ENCODE measurements at places on chromosomes 5 and 9.

DNA sequence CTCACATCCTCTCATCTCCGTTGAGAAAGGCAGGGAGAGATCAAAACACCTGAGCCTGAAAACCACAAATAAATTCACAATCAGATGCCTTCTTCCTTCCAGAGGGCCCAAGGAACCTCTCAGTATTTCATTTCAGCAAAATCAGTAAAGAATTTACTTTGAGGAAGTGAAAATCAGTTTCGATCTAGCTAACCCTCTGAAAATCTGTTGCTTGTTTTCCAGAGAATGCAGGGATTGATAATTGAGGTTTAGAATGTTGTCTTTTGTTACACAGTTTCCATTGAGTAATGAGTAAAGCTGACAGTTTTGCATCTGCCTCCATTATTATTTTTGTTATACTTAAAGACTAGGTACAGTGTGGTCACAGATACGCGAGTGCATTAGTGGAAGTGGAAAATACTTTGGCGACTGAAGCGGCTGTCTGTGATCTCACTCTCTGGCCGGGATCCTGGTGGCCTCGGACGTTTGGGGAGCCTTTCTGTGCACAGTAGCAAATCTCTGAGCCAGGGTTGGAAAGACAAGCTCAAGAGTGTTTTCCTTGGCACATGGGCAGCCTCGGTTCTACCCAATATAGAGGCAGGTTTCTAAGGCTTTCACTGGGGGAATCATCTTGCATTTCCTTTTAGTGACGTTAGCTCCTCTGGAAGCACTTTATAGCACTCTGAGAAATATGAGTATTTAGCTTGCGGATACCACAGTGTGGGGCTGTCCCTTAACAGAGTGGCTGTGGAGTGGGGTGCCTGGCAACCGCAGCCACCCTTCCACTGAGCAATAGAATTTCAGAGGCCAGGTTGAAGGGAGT is 32.2 kb upstream of the ANGPTL2 start:
- DNase-seq, result no peak
- peaks cover 8% of the 10 kb centered on the region for H3K4me1 ChIP-seq
- H3K27me3 ChIP-seq, result no peaks in the 10 kb centered on the region
- no peak overlapping the region for H3K27ac ChIP-seq
- no peak overlapping the region for H3K4me3 ChIP-seq
- H3K36me3 ChIP-seq, result no peaks in the 10 kb centered on the region

GRCh38 chr9:92641092-92641809 is 28.7 kb downstream of the IPPK start:
- no peak overlapping the region for H3K4me3 ChIP-seq
- no peaks in the 10 kb centered on the region for H3K4me1 ChIP-seq
- H3K36me3 ChIP-seq, result no peaks in the 10 kb centered on the region
- no peaks in the 10 kb centered on the region for H3K27me3 ChIP-seq
- H3K27ac ChIP-seq, result no peak overlapping the region

DNA sequence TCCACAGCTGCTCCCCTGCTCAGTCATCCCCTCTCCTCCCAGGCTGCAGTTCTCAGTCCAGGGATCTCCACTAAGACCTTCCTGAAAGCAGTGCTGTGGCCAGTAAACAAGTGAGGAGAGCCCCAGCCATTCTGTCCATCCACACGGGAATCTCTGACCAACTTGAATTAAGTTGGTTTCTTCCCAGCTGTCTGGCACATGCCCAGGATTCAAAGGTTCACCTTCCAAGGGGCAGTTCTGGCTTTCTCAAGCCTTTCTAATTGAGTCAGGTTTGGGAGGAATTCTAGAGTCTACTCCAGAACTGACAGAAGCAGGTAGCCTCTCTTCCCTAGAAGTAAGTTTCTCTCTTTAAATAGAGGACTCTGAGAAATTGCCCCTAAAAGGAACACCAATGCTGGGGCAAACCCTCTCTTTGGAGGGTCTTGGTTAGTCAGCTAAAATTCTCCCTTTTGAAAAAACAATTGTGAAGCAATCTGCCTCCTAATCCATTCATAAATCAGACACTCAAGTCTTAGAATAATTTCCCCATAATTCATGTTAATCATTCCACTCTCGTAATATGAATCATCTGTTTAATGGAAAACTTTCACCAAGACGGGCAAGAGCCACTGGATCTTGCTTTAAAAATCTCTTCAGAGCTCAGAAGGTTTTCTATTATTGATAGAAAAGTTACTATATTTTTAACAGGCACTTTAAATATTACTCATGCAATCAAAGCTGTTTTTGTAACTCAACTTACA is 133.8 kb downstream of the SPOCK1 start:
- no peak for DNase-seq
- no peak overlapping the region for H3K27ac ChIP-seq
- peaks cover 15% of the 10 kb centered on the region for H3K27me3 ChIP-seq
- H3K4me3 ChIP-seq, result no peak overlapping the region

DNA sequence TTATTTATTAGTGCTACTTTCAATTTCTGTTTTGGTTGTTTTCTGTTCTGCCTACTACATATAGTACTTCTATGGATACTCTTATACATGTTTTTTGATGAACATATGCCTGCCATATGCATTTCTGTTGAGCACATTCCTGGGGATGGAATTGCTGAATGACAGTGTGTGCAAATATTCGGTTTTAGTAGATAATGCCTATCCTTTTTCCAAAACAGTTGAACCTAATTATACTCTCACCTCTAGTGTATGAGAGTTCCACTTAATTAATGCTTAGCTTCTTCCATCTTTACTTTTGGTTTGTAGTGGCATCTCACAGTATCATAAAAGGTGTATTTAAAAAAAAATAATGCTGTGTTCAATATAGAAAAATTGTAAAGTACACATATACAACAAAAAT is 96.8 kb downstream of the ADGRV1 start:
- H3K36me3 ChIP-seq, result no peaks in the 10 kb centered on the region
- no peak for DNase-seq
- no peaks in the 10 kb centered on the region for H3K27me3 ChIP-seq

- no peak within 1 kb of the TSS for H3K27ac ChIP-seq
- no peaks in the 10 kb centered on the region for H3K36me3 ChIP-seq
- no peak within 1 kb of the TSS for H3K4me3 ChIP-seq
- no peaks in the 10 kb centered on the region for H3K4me1 ChIP-seq
Observed at GRCh38 chr5:148335259-148335658, at the start of gene SPINK9. TSS of gene SPINK9 (plus strand) at chr5:148335559. CDS start at chr5:148335614, 55 bp downstream.

- no peak overlapping the region for H3K4me3 ChIP-seq
- no peak overlapping the region for H3K27ac ChIP-seq
- H3K36me3 ChIP-seq, result no peaks in the 10 kb centered on the region
- DNase-seq, result no peak
Observed at GRCh38 chr5:111704452-111705085, 52.4 kb downstream of the NREP start.

DNA sequence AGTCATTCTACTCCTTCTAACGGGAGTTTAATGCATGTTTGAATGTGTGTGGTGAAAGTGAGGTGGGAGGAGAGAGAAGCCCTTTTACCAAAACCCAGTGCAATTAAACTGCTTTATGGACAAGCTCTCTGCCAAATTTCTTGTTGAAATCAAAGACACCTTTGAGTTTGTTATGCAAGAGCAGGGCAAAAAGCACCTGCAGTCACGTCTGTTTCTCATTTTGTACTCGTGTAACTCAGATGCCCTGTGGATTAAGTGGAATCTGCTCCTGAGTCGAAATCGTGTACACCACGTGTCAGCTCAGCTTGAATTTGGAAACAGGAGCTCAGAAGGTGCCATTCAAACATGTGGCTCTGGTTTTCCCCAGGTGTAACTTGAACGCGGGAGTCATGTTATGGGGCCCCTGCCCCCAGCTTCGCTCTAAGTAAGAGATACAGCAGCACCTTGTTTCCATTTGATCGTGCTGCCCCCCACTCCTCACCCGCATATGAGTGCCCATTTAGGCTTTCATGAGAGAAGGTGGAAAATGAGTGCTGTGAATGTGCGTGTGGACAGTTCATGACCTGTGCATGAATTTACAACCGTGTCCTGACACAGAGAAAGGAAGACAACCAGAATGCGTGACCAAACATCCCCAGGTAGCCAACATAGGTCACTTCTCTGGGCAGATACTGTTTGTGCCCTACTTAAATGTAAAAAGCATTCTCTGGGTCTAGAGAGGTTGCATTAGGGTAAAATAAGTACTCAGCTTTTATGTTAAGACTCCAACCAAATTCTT is 347.0 kb upstream of the SLC30A5 start:
- no peaks in the 10 kb centered on the region for H3K27me3 ChIP-seq
- no peaks in the 10 kb centered on the region for H3K36me3 ChIP-seq
- peak; percentile 8 for DNase-seq
- H3K4me3 ChIP-seq, result no peak overlapping the region
- no peak overlapping the region for H3K27ac ChIP-seq
- H3K4me1 ChIP-seq, result peaks cover 8% of the 10 kb centered on the region

DNA sequence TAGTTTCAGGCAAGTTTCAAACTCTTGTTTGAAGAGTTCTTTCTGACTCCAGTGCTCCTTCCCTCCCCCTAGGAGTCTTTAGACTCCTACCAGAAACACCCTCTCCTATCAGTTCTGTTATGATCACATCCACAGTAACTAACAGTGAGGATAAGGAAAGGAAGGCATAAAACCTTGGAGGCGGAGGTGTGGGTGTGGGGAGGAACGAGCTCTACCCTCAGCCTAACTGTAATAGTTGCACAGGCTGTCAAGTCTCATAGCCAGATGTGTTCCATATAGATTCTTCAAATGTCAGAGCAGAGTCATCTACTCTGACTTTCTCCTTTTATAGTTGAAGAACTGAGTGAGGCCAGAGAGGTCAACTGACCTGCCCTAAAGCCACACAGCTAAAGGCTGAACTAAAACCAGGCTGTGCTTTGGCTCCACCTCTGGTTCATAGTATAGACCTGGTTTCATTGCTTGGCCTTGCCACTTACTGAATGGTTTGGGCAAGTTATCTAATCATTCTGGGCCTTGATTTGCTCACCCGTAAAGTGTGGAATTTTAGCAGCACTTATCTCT is 34.4 kb upstream of the PIK3R1 start:
- H3K27me3 ChIP-seq, result no peaks in the 10 kb centered on the region
- H3K4me3 ChIP-seq, result no peak overlapping the region
- H3K27ac ChIP-seq, result peak overlapping the region; percentile 52
- H3K36me3 ChIP-seq, result no peaks in the 10 kb centered on the region
- peaks cover 5% of the 10 kb centered on the region for H3K4me1 ChIP-seq

GRCh38 chr9:34546834-34547827 is 24.3 kb upstream of the ENHO start:
- peak; percentile 83 for DNase-seq
- H3K4me3 ChIP-seq, result no peak overlapping the region
- H3K27me3 ChIP-seq, result peaks cover 9% of the 10 kb centered on the region
- no peaks in the 10 kb centered on the region for H3K4me1 ChIP-seq
- no peak overlapping the region for H3K27ac ChIP-seq

GRCh38 chr9:113985968-113986585 is 92.0 kb downstream of the AMBP start:
- H3K4me1 ChIP-seq, result no peaks in the 10 kb centered on the region
- peak; percentile 21 for DNase-seq
- no peak overlapping the region for H3K4me3 ChIP-seq
- H3K36me3 ChIP-seq, result no peaks in the 10 kb centered on the region

DNA sequence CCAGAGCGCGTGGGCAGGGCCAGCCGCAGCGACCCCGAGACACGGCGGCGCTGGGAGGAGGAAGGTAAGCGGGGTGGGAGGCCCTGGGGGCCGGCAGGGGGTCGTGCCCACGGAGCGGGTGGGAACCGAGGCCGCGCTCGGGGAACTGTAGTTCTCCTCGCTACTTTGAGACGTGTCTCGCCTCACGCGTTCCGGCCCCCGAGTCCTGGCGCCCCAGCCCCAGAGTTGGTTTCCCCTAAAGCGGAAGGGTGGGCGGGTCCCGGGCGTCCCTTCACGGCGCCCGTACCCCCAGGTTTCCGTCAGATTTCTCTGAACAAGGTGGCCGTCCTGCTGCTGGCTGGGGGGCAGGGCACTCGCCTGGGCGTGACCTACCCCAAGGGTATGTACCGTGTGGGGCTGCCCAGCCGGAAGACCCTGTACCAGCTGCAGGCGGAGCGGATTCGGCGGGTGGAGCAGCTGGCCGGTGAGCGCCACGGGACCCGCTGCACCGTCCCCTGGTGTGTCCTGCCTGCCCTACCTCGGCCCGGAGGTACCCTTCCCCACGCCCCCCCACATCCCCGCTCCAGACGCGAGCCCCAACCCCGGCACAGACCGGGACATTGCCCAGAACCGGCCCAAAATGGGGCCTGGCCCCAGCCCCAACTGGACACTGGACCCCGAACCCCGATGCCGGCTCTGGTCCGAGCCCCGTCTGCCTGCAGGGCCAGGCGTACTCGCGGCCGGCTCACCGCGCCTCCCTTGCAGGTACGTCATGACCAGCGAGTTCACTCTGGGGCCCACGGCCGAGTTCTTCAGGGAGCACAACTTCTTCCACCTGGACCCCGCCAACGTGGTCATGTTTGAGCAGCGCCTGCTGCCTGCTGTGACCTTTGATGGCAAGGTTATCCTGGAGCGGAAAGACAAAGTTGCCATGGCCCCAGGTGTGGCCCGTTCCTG is 709 bp downstream of the UAP1L1 start:
- H3K4me3 ChIP-seq, result peak overlapping the region; percentile 58
- H3K27ac ChIP-seq, result no peak overlapping the region
- peaks cover 16% of the 10 kb centered on the region for H3K4me1 ChIP-seq

DNA sequence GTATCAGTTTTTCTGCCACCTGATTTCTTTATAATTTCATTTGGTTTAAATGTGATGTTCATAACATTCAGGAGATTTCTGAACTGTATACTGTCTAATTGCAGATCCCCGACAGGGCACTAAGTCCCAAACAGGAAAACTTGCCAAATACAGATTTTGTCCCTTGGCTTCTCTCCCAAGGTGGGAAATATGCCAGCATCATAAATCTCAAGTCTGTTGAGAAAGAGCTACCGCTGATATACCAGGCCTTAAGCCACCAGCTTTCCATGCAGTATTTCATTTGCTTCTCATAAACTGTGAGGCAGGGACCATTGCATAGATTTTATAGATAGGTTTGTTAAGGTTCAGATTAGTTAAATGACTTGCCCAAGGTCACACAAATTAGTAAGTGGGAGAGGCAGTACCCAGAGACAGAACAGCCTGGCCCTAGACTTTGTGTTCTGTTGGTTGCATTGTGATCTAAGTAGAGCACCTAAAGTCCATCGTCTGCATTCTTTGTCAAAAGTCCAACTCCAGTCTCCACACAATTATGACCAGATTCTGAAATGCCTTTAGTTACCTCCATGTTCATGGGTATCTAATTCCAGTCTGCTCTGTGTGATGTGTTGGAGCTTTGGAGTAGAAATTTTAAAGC is 16.2 kb downstream of the GPR21 start:
- H3K27ac ChIP-seq, result peak overlapping the region; percentile 43
- H3K27me3 ChIP-seq, result no peaks in the 10 kb centered on the region
- peaks cover 23% of the 10 kb centered on the region for H3K4me1 ChIP-seq
- DNase-seq, result peak; percentile 23

Data from hepatocyte (in vitro differentiated cells).